ENCODE measurements at places on chromosomes 1 and 21.

GRCh38 chr1:57316291-57316690, 107.6 kb downstream of the DAB1 start:
- DNase-seq: no peak

- no peak for DNase-seq
These were observed 33.6 kb upstream of the TRABD2B start for GRCh38 chr1:48030696-48031365.

- no peak for DNase-seq
These were observed 272.7 kb upstream of the CACYBP start for GRCh38 chr1:174726880-174727585.

GRCh38 chr1:54869173-54869851, 17.7 kb downstream of the DHCR24 start:
- DNase-seq: no peak

DNA sequence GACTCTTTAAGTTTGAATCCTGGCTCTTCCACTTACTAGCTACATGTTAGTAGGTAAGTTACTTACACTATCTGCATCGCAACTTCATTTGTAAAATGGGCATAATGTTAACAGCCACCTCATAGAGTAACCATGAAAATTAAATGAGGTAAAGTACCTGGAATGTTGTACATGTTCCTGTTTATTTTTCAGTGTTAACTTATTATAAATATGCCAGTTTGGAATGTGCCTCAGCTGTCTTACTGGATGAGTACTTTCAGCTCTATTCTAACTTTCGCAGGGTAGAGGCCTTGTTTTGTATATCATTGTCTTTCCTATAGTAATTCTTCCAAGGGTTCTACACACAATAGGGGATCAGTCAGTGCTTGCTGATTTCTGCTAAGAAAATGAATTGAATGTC, 167.4 kb downstream of the DUSP10 start:
- DNase-seq: no peak

- DNase-seq: peak; percentile 13
These were observed 228.4 kb upstream of the NRIP1 start for GRCh38 chr21:15293240-15293639.

GRCh38 chr1:10632691-10633090, 157.9 kb downstream of the PEX14 start:
- no peak for DNase-seq

DNA sequence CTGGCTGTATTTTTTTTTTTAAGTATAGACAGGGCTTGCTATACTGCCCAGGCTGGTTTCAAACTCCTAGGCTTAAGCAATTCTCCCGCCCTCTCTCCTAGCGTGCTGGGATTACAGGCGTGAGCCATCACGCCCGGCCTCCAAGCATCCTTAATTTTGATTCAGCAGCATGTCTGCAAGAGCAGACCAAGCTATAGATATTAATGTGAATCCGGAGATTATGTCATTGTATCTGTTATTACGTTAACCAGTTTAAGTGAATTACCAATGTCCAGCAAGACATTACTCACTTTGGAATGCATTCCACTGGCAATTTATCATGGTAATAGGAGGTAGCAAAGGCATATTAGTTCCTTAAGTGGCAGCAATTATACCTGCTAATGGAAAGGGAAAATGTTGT, 179.7 kb downstream of the CHRM3 start:
- no peak for DNase-seq

GRCh38 chr1:85984636-85985035, 171.9 kb downstream of the COL24A1 start:
- no peak for DNase-seq

GRCh38 chr1:36739703-36740289, 257.1 kb upstream of the CSF3R start:
- DNase-seq: no peak

- DNase-seq: no peak
These were observed 153.8 kb downstream of the ADGRL2 start for GRCh38 chr1:81954534-81955020.

GRCh38 chr1:113538225-113538624, 147.9 kb downstream of the MAGI3 start:
- DNase-seq: no peak

GRCh38 chr1:6438047-6438525, 13.5 kb downstream of the ESPN start:
- no peak for DNase-seq

DNA sequence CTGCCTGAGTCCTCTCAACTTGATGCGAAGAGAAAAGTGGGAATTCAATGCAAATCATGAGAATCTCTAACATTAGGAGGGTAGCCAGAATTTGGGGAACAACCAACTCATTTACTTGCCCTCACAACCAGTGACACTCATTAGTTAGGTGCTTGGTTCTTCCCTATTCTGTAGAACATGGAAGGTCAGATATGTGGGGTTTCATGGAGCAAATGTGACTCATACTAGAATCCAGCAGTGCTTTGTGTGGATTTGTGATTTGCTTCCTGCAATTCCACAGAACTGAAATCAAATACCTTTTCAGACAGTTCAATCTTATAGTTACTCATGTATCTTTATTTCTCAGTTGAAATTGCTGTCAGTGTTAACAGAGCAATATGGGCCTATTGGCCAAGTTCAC, 6.9 kb upstream of the ETV3 start:
- DNase-seq: no peak

- DNase-seq: no peak
These were observed 41.1 kb downstream of the COLGALT2 start for GRCh38 chr1:183996396-183996795.

DNA sequence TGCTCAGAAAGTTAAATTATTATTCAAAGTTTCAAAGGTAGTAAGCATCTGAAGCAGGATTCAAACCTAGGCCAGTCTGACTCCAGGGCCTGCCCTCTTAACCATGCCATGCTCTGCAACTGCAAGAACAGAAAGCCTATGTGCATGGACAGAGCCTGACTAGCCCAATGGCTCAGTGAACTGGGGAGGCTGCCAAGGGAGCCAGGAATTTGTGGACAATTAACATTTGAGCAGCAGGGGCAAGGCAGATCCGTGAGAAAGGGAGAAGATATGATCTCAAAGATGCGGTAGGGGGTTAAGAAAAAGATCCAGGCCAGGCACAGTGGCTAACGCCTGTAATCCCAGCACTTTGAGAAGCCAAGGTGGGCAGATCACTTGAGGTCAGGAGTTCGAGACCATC, 6.5 kb upstream of the ATP1A4 start:
- no peak for DNase-seq

DNA sequence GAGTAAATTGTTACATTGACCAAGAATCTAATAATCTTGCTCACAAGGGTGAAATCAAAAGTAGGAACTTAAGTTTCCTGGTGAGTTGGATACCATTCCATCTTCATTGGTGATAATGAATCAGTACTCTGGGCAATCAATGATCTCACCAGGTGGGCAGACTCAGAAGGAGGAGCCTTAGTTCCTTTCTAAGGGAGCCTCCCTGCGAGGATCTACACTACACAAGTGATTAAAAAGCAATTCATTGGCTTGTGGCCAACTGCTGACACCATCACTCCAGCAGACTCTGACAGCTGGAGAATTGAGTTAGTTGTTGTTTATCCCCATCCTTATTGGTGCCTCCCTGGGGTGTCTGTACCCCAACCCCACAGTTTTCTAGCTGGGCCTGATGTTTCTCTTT, 84.1 kb upstream of the VANGL1 start:
- no peak for DNase-seq

DNA sequence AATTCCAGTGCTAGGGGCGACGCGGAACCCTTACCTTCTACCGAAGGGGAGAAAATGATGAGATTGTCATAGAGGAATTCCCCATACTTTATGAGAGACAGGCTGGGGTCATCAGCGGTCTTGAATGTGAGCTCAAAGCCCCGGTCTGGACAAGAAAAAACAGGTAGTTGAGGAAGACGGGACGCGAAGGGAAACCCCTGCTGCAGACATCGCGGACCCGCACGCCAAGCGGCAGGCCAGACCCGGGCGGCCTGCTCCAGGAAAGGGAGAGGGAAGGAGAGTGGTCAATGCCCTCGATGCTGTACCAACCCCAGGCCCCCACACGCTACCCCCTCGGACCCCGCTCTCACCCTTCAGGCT, 342 bp downstream of the DDOST start:
- DNase-seq: no peak

GRCh38 chr1:178581351-178582303, 68.7 kb downstream of the TEX35 start:
- no peak for DNase-seq

- DNase-seq: no peak
These were observed 2.0 kb downstream of the FCER1G start for GRCh38 chr1:161216945-161217712.

- no peak for DNase-seq
These were observed 330.3 kb upstream of the SNX7 start for GRCh38 chr1:98331243-98331642.

- no peak for DNase-seq
These were observed 3.7 kb upstream of the NR1I3 start for GRCh38 chr1:161241682-161242081.

DNA sequence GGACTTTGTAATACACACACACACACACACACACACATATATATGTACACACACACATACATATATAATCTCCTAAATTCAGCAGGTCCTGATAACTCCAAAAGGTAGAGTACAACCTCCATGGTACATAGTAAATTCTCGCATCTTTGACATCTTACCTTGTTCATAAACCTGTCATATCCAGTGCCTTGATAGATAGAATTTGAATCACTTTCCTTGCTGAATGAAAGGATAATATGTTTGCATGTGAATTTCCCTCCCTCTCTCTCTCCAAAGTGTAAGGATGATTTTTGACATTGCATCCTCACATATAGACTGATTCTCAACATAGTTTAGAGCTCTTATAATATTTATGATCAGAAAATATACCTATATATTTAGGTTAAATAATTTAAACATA, 567.1 kb upstream of the ADGRL2 start:
- DNase-seq: no peak

DNA sequence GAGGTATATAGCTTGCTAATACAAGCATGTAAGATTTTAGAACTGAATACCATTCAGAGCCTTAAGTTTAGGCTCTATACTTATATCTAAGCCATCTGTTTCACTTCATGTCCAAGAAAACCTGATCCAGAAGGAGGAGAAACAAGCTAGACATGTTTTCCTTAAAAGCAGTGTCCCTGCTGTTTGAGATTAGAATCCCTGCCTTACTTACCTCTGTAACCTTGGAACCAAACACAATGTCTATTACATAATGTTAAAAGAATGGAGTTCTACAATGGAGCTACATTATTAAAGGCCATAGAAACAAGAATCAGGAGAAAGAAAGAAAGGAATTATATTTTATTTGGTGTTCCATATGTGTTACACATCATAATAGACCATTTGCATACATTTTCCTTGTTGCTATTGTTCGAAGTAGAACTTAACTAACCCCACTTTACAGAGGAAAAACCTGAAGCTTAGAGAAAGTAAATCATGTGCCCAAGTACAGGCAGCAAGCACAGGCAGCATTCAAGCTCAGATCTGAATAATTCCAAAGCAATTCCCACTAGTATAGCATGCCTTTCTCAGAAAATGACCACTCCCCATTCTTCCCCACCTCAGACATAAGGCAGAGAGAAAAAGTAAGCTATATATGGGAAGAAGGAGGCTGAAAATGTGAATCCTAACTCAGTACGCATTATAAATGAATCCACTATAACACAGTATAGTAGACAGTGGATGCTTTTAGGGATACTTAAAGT, 380.1 kb upstream of the SPAG17 start:
- DNase-seq: no peak

DNA sequence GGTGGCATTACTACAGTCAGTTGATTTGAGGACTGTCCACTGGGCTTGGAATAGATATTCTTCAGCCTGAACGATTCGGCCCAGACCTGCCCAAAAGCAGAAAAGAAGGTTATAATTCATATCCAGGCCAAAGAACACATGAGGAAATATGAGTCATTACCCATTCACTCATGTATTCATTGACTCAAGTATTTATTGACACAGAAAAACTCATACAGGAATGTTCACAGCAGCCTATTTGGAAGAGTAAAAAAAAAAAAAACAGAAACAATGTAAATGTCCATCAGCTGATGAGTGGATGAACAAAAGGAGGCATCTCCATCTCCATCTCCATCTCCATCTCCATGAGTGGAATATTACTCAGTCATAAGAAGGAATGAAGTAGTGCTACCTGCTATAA, 15.9 kb downstream of the ZMYND12 start:
- DNase-seq: no peak

- DNase-seq: no peak
These were observed 3.2 kb downstream of the RNF187 start for GRCh38 chr1:228490120-228491078.

DNA sequence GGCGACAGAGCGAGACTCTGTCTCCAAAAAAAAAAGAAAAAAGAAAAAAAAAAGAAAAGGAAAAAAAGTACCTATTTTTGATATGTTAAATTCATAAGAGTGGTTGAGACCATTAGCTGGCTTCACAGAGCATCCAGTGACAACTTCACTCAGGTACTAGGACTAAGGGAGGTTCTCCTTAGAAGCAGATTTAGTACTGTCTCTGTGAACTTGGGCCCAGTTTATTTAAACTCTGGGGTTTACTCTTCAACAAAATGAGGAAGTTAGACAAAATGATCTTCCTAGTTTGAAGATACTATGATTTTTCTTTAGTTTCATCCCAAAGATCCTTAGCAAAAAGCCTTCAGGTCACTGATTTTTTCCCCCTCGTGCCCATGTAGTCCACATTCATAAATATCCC, 21.2 kb downstream of the MACO1 start:
- no peak for DNase-seq

- no peak for DNase-seq
These were observed 29.9 kb downstream of the TP53BP2 start for GRCh38 chr1:223815865-223816264.

- no peak for DNase-seq
These were observed 13.8 kb upstream of the AVPR1B start for GRCh38 chr1:206131037-206131436.

- no peak for DNase-seq
These were observed 84.6 kb upstream of the BMP8A start for GRCh38 chr1:39406533-39407450.

GRCh38 chr1:107871687-107872395, 93.1 kb downstream of the VAV3 start:
- no peak for DNase-seq

DNA sequence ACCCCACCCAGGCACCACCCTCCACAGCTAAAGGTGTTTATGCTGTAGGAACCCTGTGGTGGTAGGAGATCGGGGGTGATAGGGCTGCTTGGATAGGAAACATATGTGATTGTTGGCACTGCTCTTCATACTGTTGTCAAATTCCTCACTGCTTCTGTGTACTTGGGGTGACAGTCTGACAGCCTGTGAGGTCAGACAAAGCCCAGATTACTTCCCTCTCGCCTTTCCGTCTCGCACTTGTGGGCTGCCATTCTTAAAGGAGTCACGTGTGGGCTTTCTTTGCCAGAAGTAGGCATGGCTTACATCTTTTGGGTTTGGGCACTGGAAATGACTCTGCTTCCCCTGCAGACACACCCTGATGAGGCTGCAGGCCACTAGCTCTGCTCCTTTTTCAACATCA, 363.8 kb downstream of the DISC1 start:
- DNase-seq: no peak

Data from brain pericyte (primary cell).